ENCODE measurements at places on chromosomes 2 and 18.

- DNase-seq: no peak
Measured at GRCh38 chr2:193868833-193869232, 1674.1 kb upstream of the TMEFF2 start.

DNA sequence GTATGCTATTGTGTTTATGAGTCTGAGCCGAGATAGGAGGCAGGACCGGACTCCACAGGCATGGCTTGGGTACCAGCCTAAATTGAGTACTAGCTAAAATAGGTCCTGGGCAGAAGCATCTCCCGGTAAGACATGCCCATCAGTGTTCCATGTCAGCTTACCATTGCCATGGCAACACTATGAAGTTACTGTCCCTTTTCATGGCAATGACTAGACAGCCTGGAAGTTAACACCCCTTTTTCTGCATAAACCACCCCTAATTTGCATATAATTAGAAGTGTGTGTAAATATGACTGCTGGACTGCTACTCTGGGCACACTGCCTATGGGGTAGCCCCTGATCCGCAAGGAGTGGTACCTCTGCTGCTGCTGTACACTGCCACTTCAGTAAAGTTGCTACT lies 1005.1 kb upstream of the FAM98A start:
- no peak for DNase-seq

GRCh38 chr2:150391779-150392178 lies 95.7 kb downstream of the RND3 start:
- no peak for DNase-seq

DNA sequence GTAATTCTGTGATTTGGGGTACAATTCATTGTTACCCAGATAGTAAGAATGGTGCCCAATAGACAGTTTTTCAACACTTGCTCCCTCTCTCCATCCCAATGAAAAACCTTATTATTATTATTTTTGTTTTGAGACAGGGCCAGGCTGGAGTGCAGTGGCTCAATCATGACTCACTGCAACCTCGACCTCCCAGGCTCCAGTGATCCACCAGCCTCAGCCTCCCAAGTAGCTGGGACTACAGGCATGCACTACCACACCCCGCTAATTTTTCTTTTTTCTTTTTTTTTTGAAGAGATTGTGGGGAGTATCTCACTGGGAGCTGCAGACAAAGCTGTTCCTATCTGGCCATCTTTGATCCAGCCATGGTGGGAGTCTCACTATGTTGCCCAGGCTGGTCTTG lies 7.2 kb downstream of the TGFA start:
- DNase-seq: no peak

DNA sequence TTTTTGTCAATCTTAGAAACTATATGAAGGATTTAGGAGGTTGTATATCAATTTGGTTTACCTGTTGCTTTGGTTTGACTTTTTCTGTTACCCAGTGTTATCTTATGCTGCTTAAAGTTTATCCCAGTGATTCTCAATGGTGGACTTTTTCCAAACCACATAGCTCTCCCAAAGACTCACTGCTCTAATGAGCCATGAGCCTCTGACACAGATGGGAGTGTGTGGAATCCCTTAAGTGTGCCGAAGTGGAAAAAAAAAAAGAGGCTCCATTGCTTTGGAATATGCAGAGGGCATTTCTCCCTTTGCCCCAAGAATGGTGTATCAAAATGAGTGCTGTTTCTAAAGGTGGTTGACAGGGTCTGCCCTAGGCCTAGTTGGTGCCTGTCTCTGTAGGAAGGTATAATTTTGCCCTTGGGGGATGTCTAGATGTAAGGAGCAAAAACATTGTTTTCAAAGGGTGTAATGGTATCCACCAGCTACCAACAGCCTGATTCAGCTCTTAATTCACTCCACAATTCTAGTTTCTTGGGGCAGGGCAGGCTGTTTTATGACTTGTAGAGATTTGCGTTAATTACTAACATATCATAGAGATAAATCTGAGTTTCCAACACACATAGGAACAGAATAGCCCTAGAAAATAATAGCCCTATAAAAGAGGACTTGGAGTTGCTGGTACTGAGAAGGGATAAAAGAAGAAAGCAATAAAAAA lies 64.3 kb upstream of the CYP26B1 start:
- DNase-seq: no peak

DNA sequence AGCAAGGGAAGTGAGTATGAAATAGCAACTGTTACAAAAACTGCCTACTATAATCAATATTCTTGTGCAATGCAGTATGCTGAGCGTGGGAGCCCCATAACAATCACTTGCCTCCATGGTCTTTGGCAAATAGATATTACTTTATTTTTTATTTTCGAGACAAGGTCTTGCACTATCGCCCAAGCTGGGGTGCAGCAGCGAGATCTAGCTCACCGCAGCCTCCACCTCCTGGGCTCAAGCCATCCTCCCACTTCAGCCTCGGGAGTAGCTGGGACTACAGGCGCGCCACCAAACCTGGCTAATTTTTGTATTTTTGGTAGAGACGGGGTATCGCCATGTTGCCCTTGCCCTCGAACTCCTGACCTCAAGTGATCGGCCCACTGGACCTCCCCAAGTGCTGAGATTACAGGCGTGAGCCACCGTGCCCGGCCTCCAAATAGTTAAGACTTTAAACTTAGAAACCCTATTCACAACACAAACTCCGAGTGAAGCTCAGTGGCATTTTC lies 1.2 kb upstream of the CCNT2 start:
- DNase-seq: no peak

- DNase-seq: no peak
Measured at GRCh38 chr18:27430595-27430994, 245.5 kb upstream of the CHST9 start.

Measured in stimulated activated CD4-positive, alpha-beta T cell treated with anti-CD3 and anti-CD28 coated beads, TNF-alpha, amount 100 ng/mL, for 1 hour (primary cell).